Fibroblast of skin of abdomen (primary cell): ENCODE measurements at places on chromosomes 11 and 22.

DNA sequence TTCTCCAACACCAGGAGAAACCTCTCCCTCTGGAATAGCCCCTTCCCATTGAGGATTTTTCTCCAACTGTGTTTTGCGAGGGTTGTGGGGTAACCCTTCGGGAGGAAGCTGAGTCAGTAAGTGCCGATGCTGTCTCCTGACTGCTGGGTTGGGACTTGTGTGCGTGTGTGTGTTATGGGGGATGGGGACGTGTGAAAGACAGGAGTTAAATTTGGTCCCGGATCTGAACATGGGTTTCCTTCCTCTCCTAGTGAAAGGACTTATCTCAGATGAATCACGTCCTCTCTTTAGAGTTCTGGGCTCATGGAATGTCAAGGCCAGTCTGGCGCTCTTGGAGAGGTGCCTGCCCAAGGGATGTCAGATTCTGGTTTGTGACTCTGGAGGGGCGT lies 33.3 kb downstream of the KIAA1671 start:
- peak; percentile 14 for DNase-seq

GRCh38 chr11:130474637-130475400 lies 26.4 kb downstream of the ADAMTS15 start:
- no peak for DNase-seq

- DNase-seq, result no peak
Measured at GRCh38 chr11:90500922-90501568, 278.2 kb upstream of the CHORDC1 start.

GRCh38 chr11:82969811-82970210 lies 68.3 kb downstream of the DDIAS start:
- DNase-seq, result no peak

DNA sequence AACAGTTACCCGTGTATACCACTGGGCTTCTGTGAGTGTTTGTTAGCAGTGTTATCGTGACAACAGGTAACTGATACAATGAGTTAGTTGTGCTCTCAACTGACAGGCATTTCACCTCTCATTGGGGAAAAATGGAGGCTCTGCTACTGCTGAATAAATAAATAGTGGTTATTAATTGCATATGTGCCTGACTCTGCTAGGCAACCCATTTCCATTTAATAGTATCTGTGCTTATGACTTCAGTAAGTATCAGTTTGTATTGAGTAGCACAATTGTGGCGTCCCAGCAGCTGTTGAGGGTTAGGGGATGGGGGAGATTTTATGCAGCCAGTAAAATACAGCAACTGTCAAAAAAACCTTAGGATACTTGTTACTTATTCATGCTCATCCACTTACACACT lies 123.4 kb upstream of the SEZ6L start:
- no peak for DNase-seq

DNA sequence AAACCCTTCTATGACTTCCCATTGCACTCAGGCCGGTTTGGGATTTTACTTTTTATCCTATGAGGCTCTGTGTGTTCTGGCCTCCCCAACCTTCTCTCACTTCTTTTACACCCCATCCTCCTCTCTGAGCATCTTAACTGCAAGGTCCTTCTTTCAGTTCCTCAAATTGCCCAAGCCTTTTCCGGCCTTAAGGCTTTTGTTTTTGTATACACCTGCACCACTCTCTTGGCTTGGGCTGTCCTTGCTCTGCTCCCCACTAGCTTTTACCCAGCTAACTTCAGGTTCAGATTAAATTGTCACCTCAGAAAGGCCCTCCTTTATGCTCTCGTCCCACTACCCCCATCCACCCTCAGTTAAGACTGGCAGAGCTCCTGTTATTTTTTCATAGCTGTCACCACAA lies 55.5 kb downstream of the FAM83F start:
- no peak for DNase-seq

DNA sequence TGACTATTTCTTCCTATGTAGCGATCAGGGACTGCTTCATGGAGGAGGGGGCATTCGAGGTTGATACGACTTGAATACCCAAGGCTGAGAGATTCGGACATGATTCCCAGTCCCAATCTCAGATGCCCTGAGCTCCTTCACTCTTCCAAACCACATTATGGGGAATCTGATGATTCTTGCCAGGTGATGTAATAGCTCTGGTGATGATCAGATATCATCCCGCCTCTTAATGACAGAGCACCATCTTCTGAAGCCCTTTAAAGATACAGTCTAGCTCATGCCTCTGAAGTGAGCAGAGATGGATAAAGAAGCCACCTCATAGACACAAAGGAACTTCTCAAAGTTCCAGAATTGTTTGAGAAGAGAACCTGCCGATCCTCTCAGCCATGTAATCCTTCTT lies 8.9 kb upstream of the CLMP start:
- DNase-seq, result peak; percentile 67

- DNase-seq, result no peak
Measured at GRCh38 chr11:69183613-69184012, 27.9 kb downstream of the SMIM38 start.

DNA sequence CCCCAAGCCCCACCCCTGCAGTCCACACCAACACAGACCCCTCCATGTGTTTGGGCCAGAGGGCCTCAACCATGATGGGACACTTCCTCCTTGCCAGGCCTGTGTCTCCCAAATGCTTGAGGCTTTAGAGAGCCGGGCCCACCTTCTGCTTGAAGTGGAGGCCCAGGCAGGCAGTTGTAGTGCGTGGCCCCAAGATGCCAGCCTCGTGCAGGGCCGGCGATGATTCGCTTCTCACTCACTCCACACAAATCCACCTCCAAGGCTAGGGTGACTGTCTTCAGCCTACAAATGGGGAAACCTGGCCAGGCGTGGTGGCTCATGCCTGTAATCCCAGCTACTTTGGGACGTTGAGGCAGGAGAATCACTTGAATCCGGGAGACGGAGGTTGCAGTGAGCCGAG lies 5.7 kb downstream of the PRR5 start:
- no peak for DNase-seq

DNA sequence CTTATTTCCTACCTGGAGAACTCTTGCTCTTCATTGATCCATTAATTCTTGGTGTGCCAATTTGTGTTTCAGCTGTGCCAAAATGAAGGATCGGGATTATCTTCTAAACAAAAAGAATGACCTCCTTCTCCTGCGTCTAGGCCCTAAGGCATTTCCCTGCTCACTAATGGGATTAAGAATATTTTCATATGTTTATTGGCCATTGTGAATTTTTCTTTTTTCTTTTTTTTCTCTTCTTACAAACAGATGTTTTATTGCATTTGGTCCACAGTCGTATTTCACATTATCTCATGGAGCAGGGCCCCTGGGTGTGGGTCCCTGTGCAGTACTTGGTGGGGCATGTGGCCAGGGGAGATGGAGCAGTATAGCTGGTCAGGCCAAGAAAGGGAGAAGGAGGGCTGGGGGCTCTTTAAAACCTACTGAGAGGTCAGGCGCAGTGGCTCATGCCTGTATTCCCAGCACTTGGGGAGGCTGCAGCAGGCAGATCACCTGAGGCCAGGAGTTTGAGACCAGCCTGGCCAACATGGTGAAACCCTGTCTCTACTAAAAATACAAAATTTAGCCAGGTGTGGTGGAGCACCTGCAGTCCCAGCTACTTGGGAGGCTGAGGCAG lies 35.3 kb upstream of the HORMAD2 start:
- DNase-seq, result no peak

DNA sequence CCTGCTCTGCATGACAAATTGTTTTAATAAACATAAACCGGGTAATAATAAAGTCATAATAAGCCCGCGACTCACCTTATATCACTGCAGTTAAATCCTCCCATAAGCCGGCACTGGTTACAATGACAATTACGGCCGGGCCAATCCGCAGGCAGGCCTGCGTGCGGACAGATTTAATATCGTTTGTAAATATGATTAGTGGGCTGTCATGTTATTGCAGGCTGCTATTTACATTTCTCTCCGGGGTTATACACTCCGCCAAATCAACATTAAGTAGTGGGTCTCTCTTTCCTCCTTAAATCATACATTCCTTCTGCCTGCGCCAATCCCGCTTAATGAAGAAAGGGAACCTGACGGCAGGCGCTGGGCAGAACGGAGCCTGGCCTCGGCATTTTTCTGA lies 51.8 kb upstream of the LMO1 start:
- DNase-seq, result no peak

GRCh38 chr22:41469218-41469851 lies 418 bp downstream of the ACO2 start:
- no peak for DNase-seq

GRCh38 chr11:19979519-19979845 lies 180.8 kb downstream of the DBX1 start:
- DNase-seq, result no peak

GRCh38 chr11:72373163-72373562 lies 61.2 kb downstream of the CLPB start:
- DNase-seq, result no peak

GRCh38 chr11:16857186-16857585 lies 118.7 kb downstream of the C11orf58 start:
- DNase-seq, result no peak

GRCh38 chr22:45994491-45995404 lies 17.8 kb upstream of the WNT7B start:
- peak; percentile 71 for DNase-seq

DNA sequence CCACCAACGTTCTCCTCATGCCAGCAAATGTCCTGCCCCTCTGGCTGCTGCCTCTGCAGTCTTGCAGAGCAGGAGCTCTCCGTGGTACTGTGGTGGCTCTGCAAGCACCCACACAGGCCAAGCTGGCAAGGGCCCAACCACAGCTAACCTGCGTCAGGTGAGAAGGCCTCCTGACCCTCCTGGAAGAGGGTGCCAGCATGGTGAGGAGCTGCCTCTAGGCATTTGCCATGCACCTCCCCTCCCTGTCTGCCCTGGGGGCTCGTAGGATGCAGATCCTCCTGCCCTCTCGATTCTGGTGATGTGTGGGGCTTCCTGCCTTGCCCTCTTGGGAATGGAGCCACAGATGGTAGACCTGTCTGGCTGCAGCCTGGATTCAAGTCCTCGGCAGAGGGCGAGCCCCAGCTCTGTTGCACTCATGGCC lies 1408.8 kb downstream of the TBC1D22A start:
- DNase-seq, result no peak

GRCh38 chr11:68454767-68455166 lies 5.8 kb upstream of the PPP6R3 start:
- DNase-seq, result no peak

DNA sequence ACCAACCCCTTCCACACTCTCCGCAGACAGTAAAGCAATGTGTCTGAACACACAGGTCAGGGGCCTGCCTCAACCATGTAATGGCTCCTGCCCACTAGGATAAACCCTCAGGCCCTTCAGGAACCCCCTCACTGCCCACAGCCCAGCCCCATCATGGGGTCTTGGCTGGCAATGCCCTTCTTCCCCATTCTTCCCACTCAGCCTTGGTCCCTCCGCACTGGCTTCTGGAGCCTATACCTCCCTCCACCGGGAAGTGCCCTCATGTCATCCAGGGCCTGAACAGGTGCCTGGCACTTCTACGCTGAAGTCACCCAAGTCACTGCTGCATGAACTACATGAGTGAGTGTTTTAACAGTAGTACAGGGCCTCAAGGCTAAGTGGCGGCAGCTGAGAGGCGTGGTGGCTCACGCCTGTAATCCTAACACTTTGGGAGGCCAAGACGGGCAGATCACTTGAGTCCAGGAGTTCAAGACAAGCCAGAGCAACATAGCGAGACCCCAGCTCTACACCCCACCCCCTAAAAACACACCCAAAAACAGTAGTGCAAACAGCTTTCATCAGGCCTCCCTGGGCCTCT lies 74.8 kb upstream of the PITPNB start:
- DNase-seq, result no peak

- DNase-seq, result peak; percentile 81
Measured at GRCh38 chr11:1557904-1558774, 13.9 kb downstream of the DUSP8 start.

DNA sequence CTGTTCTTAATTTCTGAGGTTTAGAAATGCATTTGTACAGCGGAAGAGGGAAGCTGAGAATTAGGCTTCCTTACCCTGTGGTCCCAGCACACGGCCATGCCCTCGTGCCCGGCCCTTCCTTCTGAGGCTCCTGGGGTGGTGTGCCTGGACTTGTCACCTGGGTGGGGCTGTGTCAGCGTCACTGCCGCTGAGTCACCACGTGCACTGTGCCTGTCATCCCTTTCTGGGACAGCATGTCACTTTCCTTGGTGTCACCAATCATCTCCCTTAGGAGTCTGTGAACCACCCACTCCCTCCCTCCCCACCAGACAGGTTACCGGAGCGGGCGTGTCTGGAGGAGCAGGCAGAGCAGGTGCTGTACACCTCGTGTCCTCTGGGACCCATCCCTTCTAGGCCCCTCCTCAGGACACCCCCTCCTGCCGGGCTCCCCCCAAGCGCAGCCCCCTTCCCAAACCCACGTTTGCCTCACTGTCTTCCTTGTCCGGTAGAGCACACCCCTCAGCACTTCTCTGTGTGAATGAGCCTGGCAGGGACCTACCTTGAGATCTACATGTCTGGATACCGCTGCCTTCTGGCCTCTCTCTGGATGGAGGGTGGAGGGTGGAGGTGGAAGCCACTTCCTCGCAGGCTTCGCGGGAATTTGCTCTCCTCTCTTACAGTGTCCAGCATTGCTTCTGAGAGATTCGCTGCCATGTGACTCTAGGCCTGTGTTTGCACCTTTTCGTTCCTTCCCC lies 367.6 kb downstream of the TBC1D22A start:
- no peak for DNase-seq

GRCh38 chr11:114239753-114240161 lies 56.4 kb upstream of the NNMT start:
- no peak for DNase-seq

DNA sequence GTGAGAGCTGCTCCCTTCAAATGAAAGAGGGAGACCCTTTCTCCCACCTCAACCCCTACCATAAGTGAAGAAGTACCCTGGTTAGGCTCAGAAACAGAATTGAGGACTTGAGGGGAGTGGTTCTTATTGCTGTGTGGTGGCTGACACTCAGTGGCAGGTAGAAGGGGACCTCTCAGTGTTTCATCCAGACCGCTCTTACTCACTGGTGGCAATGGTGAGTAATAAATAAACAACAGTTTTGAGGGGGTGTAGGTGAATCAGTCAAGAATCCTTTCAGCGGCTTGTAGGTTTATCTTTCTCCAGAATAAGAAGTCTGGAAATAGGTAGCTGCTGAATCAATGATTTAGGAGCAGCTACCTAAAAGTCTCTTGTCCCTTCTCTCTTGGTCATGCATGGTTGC lies 403.4 kb upstream of the B3GAT1 start:
- DNase-seq, result no peak

GRCh38 chr11:28250192-28250591 lies 142.0 kb downstream of the METTL15 start:
- DNase-seq, result no peak

GRCh38 chr11:72738199-72739141 lies 13.7 kb downstream of the ARAP1 start:
- DNase-seq, result no peak

DNA sequence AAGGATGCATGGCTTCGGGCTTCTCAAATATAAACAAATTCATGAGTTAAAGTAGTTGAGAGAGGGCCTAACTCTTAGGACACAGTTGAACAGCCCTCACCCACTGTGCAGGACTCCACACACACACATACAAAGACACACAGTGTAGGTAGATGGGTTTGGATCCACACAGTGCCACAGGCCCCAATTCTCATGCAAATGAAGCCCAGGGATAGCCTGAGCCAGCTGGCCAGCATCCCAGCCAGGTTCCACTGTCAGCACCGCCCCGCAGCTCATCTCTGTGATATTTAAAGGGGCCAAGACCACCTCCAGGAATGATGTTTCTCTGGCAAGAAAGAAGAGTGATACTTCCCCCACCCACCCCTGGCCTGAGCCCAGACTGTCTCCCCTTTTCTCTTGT lies 11.7 kb downstream of the SLC35C1 start:
- DNase-seq, result no peak
